Endodermal cell (in vitro differentiated cells): ENCODE measurements at places on chromosomes 3 and 15. TPM values are rescaled to one million over a fixed set of nuclear protein-coding genes. Genes with fewer than 3 reads are reported as not detected.

FEZF2 gene
- total RNA-seq = not detected in 3 replicates

RASA2 gene
- total RNA-seq = 16.9 and 20.5 TPM in 2 replicates

SENP5 gene
- total RNA-seq = 33.3 to 46.8 TPM (median 44.3 TPM) in 3 replicates

UACA gene
- 49.7 and 51.1 TPM in 2 replicates for total RNA-seq

MESP1 gene
- 0.22 TPM in 1 of 2 replicates, not detected in the other for total RNA-seq

AP3B2 gene
- 15.6 to 27.0 TPM (median 24.4 TPM) in 3 replicates for total RNA-seq

PLIN1 gene
- total RNA-seq = 0.09 and 0.11 TPM in 2 replicates

NBEAL2 gene
- total RNA-seq = 55.6 and 64.0 TPM in 2 replicates
